Adrenal gland (tissue), 19 donors: ENCODE measurements at places on chromosomes 1 and 21. TPM values are rescaled to one million over a fixed set of nuclear protein-coding genes. Genes with fewer than 3 reads are reported as not detected.

NFIA gene
- polyA plus RNA-seq: 26.0 TPM

DNA sequence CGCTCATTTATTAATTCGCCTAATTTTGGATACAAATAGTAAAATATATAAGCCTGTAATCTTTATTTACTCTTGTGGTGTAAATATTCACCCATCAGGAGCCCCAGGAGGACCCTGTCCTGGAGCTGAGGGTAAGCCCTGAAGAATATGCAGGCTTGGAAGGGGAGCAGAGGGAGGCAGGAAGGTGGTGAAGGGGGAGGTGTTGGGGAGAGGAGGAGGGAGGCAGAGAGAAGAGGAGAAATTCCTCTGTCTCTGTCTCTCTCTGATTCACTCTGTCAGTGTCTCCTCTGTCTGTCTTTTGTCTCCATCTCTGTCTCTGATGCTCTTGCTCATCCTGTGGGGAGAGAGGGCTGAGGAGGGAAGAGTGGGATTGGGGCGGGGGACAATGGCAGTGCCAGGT is 2.8 kb upstream of the C4BPB start:
- DNase-seq: no peak

DNA sequence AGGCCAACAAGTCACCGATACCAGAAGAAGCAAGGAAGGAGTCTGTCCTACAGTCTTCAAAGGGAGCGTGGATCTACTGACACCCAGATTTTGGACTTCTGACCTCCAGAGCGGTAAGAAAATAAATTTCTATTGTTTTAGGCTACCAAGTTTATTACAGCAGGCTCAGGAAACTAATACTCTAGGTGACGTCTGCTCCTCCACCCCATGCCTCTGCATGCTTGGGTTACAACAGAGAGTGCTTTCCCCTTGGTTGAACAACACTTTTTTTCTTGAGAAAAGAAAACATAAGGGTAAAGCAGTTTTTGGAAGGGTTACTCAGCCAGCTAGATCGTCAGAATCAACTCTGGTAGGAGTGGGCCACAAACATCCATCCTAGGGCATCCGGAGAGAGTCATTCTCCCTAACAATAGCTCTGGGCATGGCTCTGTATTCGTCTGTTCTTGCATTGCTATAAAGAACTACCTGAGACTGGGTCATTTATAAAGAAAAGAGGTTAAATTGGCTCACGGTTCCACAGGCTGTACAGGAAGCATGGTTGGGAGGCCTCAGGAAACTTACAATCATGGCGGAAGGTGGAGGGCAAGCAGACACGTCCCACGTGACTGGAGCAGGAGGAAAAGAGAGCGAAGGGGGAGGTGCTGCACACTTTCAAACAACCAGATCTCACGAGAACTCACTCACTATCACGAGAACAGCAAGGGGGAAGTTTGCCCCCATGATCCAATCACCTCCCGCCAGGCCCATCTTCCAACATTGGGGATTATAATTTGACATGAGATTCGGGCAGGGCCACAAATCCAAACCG is 22.2 kb upstream of the DNAJC11 start:
- no peak for DNase-seq

- no peak for DNase-seq
Measured at GRCh38 chr1:42086146-42086545, 67.1 kb upstream of the GUCA2B start.

GRCh38 chr1:48214820-48215219 is 7.7 kb upstream of the SLC5A9 start:
- DNase-seq: no peak

DNA sequence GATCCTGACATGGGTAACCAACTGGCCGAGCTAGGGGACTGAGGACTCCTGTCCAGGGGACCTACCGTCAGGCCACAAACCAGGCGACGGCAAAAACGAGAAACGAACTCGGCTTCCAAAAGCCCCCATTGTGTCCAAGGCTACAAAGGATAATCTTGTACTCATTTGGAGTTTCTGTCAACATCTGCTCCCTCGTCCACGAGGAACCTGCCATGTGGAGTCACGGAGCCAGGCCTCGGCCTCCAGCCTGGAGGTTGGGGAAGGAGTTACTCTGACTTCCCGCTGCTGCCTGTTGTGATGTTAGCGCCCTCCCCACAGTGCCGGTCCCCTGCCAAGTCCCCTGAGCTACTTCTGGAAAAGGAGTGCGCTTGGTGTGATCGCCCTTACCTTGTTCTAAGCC is 7.3 kb downstream of the KRTAP10-1 start:
- DNase-seq: no peak
